HTR-8/SVneo (cell line): ENCODE measurements at places on chromosomes 6 and 20.

- DNase-seq = no peak
These were observed 166.7 kb upstream of the CENPW start for GRCh38 chr6:126173265-126173664.

DNA sequence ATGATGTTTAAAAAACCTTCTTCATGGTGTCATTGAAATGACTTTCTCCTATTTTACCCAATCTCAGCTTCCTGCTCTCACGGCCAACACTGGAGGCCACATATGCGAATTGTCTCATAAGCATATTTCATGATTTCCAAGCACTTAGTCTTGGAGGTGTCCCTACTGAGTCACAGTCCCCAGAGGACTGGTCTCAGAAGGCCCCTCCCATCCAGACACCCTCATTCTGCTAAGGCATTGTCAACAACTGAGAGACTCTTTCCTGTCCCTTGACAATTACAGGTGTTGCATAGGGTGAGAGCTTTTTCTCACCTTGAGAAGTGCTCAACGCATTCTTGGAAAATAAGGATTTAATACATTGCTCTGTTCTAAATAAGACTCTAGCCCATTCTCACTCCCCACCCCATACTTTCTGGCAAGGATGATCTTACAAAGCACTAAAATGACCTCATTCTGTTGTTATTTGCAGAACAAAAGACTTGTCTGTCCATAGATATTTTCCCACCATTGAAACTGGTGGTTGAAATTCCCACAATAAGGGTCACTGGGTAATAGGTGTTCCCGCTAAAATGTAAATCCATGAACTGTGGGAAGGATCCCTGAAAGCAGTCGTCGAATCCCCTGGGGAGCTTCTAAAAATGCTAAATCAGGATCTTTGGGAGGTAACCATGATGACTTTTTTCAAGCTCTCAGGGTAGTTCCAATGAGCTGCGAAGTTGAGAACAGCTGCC is 32.3 kb upstream of the SLC22A23 start:
- DNase-seq = no peak

- DNase-seq = no peak
These were observed 83.1 kb downstream of the TRMT11 start for GRCh38 chr6:126069449-126069848.

- DNase-seq = no peak
These were observed at the start of gene GATA5 for GRCh38 chr20:62475772-62476055. GATA5 (minus strand) TSS chr20:62475995; CDS start chr20:62475521, 474 bp downstream.

DNA sequence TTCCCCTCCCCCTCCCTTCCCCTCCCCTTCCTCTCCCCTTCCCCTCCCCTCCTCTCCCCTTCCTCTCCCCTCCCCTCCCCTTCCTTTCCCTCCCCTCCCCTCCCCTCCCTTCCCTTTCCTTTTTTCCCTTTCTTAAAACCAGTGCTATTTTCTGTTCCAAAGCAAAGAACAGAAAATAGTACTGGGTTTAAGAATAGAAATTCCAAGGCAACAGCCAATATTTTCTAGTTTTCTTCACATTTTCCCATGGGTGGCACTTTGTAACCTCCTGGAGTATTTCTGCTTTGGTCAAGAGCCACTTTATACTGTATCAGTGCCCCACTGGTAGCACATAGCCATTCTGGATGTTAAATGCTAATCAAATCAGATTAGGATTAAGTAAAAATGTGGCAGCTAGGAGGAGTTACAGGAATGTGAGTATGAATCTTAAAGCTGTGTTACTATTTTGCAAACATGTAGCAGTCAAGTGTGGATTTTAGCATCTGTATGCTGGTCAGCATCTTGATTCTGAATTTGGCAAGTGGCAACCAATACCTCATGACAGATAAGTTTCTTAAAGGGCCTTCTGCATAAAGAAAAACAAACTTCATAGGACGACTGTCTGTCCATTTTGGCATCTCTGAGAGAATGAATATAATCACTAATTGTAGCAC is 126.4 kb downstream of the CEP57L1 start:
- DNase-seq = no peak

- no peak for DNase-seq
These were observed 74.5 kb upstream of the SRSF6 start for GRCh38 chr20:43383026-43383795.

- DNase-seq = no peak
These were observed 144.6 kb downstream of the BCAS1 start for GRCh38 chr20:53925651-53926401.

DNA sequence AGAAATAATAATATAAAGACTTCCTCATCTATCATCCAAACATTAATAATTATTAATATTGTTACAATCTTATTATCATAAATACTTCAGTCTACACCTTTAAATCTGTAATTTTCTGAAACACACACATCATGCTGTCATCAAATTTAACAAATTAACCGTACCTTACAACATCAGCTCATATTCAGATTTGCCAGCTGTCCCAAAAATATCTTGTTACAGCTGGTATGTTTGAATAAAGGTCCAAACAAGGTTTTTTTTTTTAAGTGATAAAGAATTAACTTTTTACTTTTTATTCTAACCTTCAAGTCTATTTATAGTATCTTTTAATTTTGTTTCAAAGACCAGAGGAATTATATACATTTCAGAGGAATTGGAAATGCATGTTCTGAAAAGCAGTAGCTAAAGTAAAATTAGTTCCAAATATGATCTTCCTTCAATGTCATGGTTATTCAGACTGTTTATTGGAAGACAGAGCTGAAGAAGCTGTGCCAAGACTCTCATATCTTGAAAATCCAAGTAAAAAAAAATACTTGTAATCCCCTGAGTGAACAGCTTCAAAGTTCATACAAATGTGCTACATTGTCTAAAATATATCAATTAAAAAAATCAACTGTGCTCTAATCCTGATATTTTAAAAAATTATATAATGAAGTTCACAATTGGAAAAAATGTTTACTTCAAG is 161.7 kb upstream of the BMP5 start:
- no peak for DNase-seq

DNA sequence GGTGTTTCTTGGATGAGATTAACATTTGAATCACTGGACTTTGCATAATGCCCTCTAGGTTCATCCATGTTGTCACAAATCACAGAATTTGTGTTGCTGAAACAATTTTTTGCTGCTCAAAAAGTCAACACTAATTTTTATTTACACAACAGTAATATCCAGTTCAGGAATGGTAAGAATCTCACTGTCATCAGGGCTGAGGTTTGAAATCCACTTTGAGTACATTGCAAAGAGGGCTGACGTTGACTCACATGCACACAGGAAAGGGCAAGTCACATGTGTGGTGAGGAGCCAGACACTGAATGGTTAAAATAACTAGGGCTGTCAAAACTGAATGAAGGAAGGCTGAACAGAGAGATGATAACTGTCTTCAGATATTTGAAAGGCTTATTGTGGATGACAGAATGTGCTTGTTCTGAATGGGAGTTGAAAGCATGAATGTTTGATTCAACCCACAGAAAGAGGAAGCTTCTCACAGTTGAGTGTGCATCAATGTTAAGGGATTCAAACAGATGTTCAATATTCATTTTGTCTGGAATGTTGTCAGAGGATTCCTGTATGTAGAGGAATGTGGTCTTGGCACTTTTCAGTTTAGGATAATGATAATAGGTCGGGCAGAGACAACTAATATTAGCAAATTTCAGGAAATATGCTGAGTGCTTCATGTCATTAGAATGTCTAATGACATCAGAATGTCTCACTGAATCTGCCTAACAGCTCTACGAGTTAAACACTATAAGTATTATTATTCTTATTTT is 3.6 kb upstream of the ADGRG6 start:
- peak; percentile 32 for DNase-seq
